ENCODE measurements at places on chromosomes 3 and 15. TPM values are rescaled to one million over a fixed set of nuclear protein-coding genes. Genes with fewer than 3 reads are reported as not detected.

- no peak for DNase-seq
Observed at GRCh38 chr3:110180733-110181132, 843.4 kb upstream of the DPPA4 start.

- no peak for DNase-seq
Observed at GRCh38 chr15:69185706-69186105, 25.3 kb downstream of the GLCE start.

- no peak for DNase-seq
Observed at GRCh38 chr3:158765518-158766205, 33.4 kb upstream of the RARRES1 start.

SNX22 gene
- polyA plus RNA-seq, result 6.9 TPM

CHL1 gene
- polyA plus RNA-seq, result 0.71 TPM

DNA sequence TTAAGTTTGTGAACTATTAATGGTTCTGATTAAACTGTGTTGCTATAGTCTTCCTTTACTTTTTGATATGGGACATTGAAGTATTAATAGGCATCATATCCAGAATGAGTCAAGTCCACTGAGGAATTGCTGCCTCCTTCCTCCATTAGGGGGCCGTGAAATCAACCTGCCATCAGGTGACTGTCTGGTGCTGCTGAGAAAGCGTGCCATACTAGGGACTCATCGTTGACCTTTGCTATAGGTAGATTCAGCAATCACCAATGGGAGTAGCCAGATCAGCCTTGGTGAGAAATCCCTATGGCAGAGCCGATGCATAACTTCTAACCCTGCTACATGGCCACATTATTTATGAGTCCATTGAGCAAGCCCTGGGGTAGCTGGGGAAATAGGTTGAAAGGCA lies 30.1 kb upstream of the SLC28A2 start:
- no peak for DNase-seq

SERPINI1 gene
- 5.7 TPM for polyA plus RNA-seq

- DNase-seq, result no peak
Observed at GRCh38 chr3:45906681-45907407, 20.5 kb downstream of the CCR9 start.

IL20RB gene
- polyA plus RNA-seq, result 0.24 TPM

DNA sequence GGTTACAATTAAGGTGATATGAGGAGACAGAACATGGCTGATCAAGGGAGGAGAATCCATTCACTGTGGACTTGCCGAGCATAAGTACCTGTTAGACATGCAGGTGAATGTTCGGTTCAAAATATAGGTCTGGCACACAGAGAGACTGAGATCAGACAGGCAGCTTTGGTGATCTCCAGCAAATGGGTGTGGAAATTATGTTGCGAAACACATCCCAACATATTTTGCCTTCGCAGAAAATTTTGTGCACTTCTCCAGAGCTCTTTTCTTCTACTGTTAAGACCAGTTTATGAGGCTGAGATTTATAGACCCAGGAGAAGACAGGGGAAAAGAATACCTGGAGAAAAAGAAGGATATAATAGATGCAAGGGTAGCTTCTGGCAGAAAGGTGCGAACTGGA lies 183.2 kb downstream of the NEK10 start:
- DNase-seq, result no peak

GRCh38 chr3:88195951-88196434 lies 46.2 kb downstream of the C3orf38 start:
- DNase-seq, result no peak

- no peak for DNase-seq
Observed at GRCh38 chr3:133941415-133941821, 45.7 kb upstream of the RAB6B start.

- DNase-seq, result no peak
Observed at GRCh38 chr3:179812096-179812382, 159.2 kb downstream of the USP13 start.

SAMD7 gene
- not detected for polyA plus RNA-seq

DNA sequence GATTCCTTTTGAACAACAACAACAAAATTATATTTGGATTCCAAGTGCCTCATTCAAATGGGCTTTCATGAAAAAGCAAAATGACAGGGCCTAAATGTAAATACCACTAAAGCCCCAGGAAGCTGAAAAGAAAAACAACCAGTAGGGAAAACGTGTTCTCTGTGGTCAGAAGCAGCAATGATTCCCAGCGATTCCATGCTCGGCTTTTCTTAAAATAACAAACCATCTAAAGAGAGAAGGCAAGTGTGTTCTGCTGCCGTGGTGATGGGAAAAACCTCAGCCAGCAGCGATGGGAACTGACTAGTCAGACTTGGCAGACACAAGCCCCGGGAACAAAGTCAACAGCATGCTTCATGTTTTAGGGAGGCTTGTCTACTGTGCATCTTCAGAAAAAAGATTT lies 153.6 kb downstream of the TNIK start:
- DNase-seq, result no peak

DNA sequence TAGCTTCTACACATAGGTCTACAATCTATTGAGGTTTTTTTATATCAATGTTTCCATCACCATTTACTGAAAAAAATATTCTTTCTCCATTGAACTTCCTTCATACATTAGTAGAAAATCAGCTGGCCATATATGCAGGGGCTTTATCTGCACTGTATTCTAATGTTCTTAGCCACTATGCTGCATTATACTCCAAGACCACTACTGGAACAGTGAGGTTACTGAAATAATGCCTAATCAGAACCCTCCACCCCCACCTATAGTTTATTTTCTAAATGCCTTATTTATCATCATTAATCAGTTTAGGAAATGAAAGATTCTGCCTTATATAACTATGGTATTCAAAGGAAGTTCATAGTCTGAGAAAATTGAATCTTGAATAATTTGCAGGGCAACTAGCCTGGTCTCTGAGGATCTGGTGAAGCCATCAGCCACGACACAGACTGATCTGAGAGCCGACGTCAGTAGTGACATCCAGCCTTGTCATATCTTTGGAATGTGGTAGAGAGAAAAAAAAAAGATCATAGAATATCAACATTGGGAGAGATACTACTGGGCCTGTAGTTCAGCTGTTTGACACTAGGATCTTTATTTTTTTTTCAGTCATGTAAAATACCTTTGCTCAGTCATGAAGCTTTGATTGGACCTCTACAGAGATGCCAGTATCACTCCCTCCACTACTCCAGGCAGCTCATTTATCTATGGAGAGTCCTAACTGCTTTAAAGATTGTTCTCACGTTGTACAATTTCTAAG lies 66.6 kb downstream of the P3H2 start:
- DNase-seq, result no peak

DNA sequence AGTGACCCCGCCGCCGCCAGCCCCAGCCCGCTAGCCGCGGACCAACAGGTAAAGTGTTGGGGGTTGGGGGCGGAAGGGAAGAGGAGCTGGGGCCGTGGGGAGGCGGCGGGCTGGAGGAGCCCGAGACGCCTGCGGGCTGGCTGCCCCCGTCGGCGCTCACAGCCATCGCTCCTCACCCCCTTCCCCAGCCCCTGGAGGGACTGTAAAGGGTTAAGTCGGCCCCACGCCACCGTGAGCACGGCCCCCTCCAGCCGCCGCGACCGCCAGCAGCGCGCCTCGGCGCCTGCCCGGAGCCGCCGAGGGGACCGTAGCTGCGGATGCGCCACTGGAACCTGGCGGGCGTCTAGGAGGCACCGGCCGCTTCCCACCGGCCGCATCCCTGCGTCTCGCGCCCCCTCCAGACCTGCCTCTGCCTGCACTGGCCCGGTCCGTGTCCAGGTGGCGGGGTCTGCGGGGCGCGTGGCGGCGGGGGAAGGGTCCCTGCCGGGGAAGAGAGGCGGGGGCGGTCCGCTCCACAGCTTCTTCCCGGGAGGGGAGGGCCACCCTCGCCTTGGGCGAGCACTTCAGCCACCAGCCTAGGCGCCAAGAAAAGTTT lies 522 bp downstream of the MED12L start:
- DNase-seq, result no peak

GRCh38 chr3:178485756-178486155 lies 50.5 kb upstream of the KCNMB2 start:
- DNase-seq, result no peak

DNA sequence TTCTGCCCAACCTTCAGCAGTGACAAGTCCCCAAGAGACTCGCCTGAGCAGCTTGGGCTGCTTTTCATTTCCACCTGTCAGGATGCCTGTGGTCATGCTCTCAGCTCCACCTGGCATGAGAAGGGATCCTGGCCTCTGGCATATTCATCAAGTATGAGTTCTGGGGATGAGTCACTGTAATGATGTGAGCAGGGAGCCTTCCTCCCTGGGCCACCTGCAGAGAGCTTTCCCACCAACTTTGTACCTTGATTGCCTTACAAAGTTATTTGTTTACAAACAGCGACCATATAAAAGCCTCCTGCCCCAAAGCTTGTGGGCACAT lies 3.5 kb downstream of the MYD88 start:
- DNase-seq, result no peak

GRCh38 chr3:136396916-136397315 lies 146.8 kb downstream of the PCCB start:
- DNase-seq, result no peak

CD86 gene
- 48.5 TPM for polyA plus RNA-seq

DNA sequence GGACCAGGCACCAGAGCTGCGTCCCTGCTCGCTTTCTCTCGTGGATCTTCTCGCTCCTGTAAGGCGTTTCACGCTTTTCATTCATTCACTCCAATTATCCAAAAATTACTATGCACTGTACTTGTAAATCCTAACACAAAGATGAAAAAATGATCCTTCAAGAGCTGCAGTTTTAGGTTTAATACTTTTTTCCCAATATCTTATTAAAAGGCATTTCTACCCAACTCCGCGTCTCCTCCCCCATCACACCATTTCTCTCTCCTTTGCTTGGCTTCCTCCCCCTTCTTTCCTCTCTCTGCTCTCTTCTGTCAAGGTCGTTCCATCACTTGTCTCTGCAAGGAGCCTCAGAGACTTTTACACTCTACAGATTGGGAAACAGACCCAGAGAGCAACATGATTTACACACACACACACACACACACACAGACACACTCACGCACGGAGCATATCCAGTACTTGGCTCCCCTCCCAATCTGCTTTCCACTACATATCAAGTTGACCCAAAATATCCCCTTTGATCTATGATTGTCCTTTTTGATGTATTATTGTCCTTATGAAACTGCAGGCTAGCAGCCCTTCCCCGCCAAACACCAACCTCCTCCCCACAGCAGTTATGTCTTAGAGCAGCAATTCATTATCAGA lies 479 bp upstream of the CLDN1 start:
- DNase-seq, result no peak

GRCh38 chr3:55899887-55900286 lies 412.8 kb upstream of the WNT5A start:
- DNase-seq, result no peak

GRCh38 chr3:182636646-182637045 lies 156.7 kb upstream of the ATP11B start:
- DNase-seq, result no peak

P2RY12 gene
- polyA plus RNA-seq, result 0.14 TPM

GRCh38 chr3:9625656-9626055 lies 23.6 kb upstream of the MTMR14 start:
- DNase-seq, result no peak

DNA sequence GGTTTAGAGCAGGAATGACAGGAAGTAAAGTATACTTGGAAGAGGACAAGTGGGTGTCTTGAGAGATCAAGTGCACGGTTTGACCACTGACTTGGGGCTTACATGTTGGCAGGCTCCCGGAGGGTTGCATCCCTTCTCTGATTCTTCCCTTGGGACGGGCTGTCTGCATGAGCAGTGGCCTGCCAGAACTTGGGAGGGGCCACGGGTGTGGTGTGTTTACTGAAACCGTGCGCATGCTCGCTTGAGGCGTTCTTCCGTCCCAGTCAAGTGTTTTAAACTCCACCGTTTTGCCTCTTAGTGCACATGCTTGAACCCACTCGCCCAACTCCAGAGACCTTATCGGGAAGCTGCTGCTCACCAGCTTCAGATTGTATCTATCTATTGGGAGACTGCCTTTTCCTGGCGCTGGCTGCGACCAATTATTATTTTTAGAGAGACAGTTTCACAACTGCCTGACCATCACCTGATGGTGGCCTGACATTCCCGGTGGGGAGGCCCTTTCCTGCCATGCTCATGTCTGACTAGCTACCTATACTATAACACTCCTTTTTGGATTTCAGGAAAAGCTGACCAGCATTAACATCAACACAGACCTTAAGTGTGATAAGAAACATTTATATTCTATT lies 14.9 kb upstream of the C3orf22 start:
- no peak for DNase-seq

DNA sequence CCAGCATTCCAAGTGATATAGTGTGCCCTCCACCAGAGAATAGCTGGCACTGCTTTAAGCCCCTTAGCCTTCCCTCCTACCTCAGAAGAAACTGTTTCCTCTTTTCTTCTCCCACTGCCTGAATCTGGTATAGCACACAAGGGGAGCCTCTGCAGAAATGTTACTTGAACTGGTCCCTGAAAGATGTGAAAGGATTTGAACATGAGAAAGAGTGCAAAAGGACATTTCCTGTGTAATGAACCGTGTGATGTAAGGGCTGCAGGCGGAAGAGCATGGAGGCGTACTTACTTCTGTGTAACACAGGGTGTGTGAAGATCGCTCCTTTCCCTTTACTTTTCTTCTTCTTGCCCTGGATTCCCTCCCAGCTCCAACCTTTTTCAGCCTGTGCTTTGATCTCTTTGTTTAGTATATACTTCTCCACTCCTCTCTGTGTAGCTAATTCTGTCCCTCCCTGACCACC lies 8.4 kb downstream of the TMOD3 start:
- DNase-seq, result peak; percentile 53

- DNase-seq, result no peak
Observed at GRCh38 chr15:100098705-100099104, 243.1 kb downstream of the ADAMTS17 start.

GRCh38 chr3:69194431-69195165 lies 72.2 kb upstream of the LMOD3 start:
- no peak for DNase-seq

TMEM44 gene
- 4.1 TPM for polyA plus RNA-seq

GRCh38 chr3:153903430-153903829 lies 217.8 kb upstream of the ARHGEF26 start:
- DNase-seq, result no peak

- peak; percentile 89 for DNase-seq
Observed at GRCh38 chr3:13414040-13414729, 5.9 kb downstream of the NUP210 start.

GRCh38 chr3:30604093-30604492 lies 2.3 kb upstream of the TGFBR2 start:
- DNase-seq, result no peak

GPR176 gene
- polyA plus RNA-seq, result 0.33 TPM

TAGLN3 gene
- polyA plus RNA-seq, result not detected

KIF23 gene
- polyA plus RNA-seq, result 52.3 TPM

- DNase-seq, result no peak
Observed at GRCh38 chr3:137148917-137149316, 191.1 kb downstream of the IL20RB start.

DNA sequence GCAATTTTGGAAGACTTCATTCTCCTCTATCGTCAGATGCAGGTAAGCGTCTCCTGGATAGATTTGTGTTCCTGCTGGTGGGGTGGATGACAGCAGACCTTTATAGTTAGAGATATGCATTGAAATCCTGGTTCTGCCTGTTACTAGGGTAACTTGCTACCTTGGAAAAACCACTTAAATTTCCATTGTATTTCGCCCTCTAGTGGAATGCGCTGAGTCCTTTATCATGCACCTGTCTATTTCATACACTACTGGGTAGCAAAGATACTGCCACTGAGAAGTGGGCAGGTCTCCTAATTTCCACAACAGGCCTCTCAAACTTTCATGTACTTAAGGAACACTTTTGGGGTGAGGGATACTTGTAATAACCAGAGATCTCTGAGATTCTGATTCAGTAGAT lies 209.5 kb upstream of the SUCLG2 start:
- no peak for DNase-seq
